Umbilical cord (tissue), 2 donors: ENCODE measurements at places on chromosomes 11 and 22.

DNA sequence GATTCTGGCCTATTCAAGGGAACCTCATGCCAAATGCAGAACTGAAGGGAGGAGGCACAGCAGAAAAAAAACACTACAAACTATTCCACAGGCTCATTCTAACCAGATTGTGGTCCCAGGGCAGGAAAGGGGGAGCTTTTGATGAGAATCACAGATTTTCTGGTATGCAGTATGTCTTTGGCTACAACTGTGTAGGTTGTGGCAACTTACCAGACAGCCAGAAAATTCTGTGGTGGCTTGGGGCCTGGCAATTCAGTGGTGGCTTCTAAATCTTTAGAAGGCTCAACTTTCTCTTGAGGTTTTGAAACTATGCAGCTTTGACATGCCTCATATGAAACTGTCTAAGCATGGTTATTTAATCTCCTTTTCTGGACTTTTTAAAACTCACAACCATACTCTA lies 850.8 kb upstream of the CCDC90B start:
- no peak for DNase-seq

DNA sequence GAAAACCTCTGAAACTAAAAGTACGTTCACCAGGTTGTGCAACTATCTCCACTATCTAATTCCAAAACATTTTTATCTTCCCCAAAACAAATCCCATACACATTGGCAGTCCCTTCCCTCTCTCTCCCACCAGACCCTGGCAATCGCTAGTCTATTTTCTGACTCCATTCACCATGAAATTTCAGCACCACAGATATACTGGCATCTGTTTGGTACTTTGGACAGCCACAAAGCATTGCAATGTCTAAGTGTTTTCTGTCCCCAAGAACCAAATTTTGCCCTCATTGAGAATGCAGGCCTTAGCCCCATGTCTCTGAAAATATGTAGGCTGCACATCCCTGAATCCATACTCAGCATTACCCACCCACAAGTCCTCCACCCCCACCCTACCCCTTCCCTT lies 28.0 kb upstream of the KCNJ11 start:
- no peak for DNase-seq

DNA sequence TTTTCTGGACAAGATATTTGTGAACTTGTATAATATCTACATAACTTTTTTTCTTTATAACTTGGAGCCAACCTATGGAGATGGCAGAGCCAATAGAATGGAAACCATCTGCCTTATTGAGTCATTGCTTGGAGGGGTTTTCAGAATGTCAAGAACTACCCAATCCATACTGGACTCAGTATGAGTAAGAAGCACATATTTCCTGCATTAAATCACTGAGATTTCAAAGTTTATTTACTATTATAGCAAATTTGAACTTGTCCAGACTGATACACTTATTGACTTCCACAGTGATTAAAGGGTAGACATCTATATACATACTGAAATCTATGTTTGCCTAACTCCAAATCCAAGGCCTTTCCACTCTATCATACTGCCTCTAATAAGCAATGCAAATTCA lies 704.0 kb downstream of the KCNA4 start:
- no peak for DNase-seq

DNA sequence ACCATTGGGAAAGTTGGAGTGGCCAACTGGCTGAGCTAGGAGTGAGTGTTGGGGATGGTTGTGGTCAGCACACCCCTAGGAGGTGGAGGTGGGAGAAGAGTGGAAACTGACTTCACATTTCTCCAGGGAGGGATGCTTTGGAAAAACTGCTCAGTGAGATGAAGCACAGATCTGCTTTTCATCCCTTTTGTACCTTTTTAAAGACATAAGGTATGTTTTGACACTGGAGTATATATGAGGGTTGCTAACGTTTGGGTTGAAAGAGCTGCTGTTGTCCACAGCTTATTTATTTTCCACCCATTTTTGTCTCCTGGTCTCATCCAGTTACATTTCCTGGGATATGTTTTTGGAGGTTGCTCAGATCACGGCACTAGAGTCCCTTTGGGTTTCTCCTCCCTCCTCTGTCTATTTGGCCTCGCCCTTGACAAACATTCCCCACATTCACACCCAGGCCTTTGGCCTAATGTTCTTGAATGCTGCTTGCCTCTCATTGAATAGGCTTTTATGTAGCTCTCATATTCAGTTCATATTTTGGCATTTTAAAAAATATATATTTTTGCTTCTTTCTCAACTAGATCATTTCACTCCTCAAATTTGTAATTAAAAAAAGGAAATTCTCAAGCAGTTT lies 8.3 kb downstream of the SREBF2 start:
- DNase-seq = no peak

GRCh38 chr11:75721852-75722668 lies 4.4 kb downstream of the MOGAT2 start:
- no peak for DNase-seq

DNA sequence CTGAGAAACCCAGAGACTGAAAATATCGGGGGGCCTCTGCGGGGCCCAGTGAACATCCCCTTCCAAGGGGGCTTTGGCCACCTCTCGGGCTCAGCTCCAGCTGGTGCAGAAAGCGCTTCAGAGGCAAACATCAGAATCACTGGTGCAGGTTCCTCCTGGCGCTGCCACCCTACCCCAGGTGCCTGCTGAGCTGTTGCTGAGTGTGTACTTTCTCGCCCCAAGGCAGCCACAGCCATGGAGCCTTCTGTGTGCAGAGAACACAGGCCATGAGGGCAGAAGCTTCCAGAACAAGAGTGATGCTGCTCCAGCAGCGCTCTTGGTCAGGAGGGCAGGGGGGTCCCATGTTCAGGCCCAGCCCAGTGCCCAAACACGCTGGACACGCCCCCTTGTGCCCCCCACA lies 6.3 kb downstream of the DRD4 start:
- DNase-seq = no peak

DNA sequence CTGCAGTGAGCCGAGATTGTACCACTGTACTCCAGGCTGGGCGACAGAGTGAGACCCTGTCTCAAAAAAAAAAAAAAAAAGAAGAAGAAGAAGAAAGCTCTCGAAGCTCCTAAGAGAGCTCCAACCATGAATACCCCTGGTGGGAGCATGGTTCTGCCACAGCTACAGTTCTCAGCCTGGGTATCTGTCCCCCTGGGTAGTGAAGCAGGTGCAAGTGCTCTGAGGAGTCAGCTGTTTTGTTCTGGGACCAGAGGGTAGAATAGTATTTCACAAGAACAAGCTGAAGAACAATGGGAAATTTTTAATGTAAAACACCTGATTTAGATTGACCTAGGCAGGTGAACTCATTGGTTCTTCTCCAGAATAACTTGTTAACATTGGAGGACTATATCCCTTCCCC lies 4.3 kb upstream of the HYOU1 start:
- no peak for DNase-seq

- no peak for DNase-seq
Observed at GRCh38 chr11:79896258-79896657, 455.4 kb upstream of the TENM4 start.

- DNase-seq = no peak
Observed at GRCh38 chr11:78341841-78342240, 75.8 kb downstream of the GAB2 start.

DNA sequence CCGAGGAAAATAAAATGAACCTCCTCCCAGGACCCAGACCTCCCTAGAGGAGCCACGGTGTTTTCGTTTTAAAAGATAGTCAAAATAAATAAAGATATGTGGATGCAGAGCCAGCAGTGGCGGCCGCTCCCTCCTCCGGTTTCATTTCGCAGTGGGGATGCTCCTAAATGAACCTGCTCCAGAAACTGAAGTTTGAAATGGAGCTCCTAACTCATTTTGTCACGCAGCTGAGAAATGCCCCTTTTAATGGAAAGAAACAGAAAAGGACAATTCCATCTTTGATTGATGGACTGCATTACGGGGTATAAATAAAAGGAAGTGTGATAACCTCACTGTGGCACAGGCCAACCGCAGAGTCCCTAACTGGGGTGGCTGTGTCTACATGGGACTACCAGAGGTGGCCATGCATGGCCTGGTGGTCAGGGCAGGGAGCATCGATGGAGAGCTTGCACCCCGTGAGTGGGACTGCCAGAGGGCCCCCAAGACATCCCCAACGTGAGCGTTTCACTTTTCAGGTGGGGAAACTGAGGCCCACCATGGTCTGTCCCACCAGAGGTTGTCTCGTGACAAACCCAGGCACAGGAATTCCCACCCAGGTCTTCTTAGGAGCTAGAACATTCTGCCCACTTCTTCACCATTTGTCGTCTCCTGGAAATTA lies 426.6 kb downstream of the BRD1 start:
- DNase-seq = no peak

DNA sequence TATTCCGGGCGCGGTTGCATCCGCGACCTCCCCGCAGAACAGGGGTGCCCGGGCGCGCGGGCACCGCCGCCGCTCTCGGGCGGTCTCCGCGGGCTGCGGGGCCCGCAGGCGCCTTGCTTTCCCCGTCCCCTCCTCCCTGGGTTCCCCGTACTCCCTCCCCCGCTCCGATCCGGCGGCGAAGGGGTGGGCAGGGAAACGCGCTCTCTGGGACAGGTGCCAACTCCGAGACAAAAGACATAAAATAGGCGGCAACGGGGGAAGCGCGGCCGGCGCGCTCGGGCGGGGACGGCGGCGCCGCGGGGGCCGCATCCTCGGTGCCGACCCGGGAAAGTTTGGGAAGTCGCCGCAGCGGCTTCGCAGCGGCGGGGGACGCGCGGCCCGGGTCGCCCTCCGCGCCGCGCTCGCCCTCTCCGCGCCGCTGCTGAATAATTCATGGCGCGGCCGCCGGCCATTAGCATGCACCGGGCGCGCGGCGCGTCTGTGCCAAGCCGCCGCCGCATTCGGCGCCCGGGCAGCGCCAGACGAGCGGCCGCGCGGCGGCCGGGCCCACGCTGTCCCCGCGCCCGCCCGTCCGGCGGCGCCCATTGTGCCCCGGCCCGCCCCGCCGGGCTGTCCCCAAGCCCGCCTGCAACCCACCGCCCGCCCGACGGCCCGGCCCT lies 78.7 kb upstream of the PPARA start:
- peak; percentile 84 for DNase-seq

DNA sequence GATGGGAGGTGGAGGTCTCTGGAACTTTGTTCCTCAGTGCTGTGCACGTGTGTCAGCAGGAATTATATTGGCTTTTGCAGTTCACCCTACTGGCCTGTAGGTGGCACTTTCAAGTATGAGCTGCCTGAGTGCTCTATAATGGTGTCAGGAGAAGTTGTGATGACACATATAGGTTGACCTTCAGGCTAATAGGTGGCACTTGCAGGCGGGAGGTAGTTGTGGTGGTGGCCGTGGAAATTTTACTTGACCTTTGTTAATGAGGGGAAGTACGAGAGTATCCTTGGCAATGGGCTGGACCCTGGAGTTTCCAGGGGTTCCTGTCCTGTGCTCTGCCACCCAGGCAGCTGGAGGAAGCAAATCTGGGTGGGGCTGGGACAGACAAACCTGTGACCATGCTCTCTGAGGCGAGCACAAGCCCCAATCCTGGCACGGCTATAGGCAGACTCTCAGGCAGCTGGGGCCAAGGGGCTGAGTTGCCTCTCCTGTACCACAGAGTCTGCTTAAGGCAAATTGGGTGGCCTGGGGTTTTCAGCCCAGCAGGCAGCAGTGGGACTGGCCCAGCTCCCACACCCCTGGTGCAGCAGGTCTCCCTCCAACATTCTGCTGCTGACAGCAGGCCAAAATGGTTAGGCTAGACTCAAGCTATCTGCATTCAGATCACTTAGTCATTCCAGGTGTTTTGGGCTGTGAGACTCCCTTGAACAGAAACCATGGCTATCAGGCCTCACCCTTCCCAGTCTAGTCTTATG lies 147.5 kb upstream of the CTSC start:
- no peak for DNase-seq

GRCh38 chr11:12789596-12790215 lies 115.5 kb downstream of the TEAD1 start:
- no peak for DNase-seq

GRCh38 chr22:36472689-36473088 lies 8.8 kb downstream of the TXN2 start:
- DNase-seq = no peak

- DNase-seq = no peak
Observed at GRCh38 chr11:87425391-87425790, 387.7 kb downstream of the TMEM135 start.

- DNase-seq = no peak
Observed at GRCh38 chr22:45887202-45888131, 89.5 kb downstream of the WNT7B start.

GRCh38 chr11:65639623-65640482 lies 2.0 kb downstream of the SIPA1 start:
- DNase-seq = peak; percentile 20

GRCh38 chr11:18193010-18193409 lies 20.4 kb downstream of the MRGPRX4 start:
- DNase-seq = no peak

- no peak for DNase-seq
Observed at GRCh38 chr22:19319281-19319680, 27.8 kb upstream of the CLTCL1 start.

- DNase-seq = no peak
Observed at GRCh38 chr11:78219493-78220217, 30.9 kb downstream of the USP35 start.

GRCh38 chr11:100687630-100688395 lies 725 bp downstream of the ARHGAP42 start:
- DNase-seq = peak; percentile 85

DNA sequence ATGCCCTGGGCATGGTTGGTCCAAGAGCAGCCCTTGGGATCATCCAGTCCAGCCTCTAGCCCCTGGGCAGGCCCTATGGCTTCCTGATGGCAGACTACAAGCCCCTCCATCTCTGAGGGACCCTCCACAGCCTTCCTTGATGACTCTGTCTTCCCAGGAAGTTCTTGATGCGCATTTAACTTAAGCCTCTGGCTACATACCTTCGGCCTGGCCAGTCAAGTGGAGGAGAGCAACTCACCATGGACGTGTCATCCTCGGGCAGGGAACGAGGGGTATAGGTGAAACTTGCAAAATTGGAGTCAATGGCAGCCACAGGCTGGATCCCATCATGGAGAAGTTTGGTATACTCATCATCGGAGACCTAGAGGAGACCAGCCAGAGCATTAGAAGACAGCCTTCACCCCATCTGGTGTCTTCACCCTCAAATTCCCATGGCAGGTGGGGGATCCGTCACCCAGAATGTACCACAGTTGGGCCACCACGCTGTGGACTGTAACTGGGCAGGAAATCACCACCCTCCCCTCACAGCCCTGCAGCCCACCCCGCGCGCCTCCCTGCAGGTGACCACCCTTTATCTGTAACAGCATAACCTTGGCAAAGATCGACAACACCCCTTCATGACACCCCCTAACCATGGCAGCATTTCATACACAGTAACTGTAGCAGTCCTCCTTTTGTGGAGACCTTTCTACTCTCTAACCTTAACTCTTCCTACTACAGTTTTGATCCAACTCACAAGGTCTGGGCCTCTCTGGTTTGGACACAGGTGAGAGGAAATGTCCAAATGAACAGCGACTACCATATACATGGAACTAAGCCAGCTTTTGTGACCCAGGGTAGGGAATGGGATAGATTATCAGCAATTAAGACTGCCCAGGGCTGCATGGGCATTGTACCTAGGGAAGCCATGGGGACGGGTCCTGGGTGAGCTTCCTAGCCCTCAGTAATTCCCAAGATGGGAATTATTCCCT lies 91.7 kb downstream of the PDE2A start:
- no peak for DNase-seq

GRCh38 chr11:108766596-108767173 lies 101.8 kb downstream of the DDX10 start:
- DNase-seq = no peak
